ENCODE measurements at places on chromosomes 5 and 9.
A peak's percentile ranks its signal among the peaks of the same experiment; 100 is the strongest.

GRCh38 chr9:109916316-109916715 is 136.3 kb downstream of the PALM2AKAP2 start:
- no peak for DNase-seq

DNA sequence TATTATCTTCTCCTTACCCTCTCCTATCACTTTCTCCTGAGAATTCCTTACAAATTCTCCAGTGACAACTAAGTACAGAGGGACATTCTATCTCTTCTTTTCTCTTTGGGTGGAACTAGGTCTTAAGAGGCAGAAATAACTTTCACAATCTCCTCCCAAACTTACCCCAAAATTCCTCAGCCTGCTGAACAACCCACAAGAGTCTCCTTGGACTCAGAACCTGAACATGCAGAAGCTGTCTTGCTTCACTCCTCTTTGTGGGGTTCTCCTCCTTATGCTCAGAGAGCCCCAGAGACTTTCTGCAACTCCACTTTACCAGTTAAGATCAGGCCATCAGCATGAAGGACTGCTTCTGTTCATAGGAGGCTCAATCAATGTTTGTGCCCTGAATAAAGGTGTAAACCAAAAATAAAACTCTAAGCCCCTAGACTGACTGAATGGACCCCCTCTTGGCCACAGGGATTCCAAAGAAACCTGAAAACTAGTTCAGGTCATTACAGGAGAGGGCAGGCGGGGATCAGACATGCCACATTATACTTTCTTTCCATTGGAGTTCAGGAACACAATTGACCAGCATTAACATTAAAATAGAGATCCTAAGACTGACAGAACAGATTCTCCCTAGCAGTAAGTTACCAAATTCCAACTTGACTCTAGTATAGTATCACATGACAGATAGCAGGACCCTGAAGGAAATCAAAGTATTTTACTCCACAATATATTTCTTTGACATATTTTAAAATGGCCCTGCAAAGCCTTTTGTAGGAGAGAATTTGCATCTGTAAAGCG is 179.7 kb upstream of the FBXL17 start:
- no peak for DNase-seq

DNA sequence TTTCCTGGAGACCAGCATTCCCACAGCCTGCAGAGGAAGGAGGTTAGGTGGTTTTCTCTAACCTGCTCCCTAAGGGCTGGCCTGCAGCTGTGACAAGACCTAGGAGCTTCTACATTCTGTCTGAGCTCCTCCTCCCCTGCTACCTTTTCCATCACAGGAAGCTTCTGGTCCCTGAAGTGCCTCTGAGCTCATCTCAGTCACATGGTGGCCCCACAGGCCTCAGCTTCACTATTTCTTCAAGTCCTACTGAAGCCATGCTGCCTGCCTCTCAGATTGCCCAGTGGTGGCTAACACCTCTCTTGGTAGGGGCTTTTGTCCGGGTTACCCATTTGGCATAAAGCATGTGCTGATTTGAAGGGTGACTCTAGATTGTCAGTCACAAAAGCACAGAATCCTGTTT is 259.4 kb downstream of the CRB2 start:
- DNase-seq, result peak; percentile 12

DNA sequence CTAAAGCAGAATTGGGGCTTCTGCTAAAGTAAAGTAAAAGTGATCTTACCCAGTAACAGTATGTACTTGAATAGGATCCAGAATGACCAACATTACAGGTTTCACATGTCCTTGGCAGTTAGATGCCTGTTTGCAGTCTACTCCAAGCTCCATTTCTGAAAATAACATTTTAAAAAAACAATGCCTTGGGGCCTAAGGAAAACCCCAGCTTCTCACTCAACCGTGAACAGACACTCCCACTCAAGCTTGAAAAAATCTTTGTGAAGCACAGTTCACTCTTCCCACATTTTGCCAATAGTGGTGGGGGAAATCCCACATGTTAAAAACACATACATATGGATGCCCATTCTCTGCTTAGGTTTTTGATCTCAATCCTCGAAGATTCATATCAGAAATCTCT is 304.1 kb downstream of the ARRDC3 start:
- DNase-seq, result no peak

DNA sequence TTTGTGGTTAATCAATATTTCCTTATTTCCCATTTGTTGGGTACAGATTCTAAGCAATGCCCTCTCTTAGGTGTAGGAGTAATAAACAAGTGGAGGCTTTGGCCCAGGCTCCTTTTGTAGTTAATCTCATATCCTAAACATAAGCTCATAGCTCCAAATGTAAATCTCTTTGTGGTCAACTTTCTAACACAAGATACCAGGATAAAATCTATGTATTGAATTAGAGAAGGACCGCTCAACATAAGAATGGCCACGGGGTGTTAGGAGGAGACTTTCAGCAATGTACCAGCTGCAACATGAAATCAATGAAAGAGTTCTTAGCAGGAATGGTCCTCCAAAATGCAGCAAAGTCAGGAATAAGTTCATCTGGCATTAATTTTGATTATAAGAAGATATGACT is 334.5 kb upstream of the ITGA1 start:
- DNase-seq, result no peak

- DNase-seq, result peak; percentile 42
Observed at GRCh38 chr9:70411930-70412831, 2.3 kb downstream of the KLF9 start.

- DNase-seq, result no peak
Observed at GRCh38 chr5:81779125-81779915, 28.4 kb upstream of the SSBP2 start.

GRCh38 chr9:107484117-107484723 is 5.3 kb downstream of the KLF4 start:
- DNase-seq, result peak; percentile 80

DNA sequence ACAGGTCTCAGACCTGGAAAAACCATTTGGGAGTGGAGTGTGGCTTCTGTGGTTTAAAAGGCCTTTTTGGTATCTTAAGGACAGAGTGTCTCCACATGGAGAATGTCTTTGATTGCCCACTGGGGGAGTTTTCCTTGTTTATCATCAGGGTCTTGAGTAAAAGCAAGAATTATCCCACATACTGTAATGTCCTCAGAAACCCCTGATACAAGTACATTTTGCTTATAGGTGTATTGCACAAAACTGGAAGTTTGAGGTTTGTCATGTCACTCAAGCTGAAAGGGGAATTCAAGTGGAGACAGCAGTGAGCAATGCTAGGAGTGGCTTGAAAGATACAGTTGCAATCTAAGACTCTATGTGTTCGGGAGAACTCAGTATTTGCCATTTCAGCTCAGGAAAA is 62.7 kb upstream of the GRAMD2B start:
- no peak for DNase-seq

DNA sequence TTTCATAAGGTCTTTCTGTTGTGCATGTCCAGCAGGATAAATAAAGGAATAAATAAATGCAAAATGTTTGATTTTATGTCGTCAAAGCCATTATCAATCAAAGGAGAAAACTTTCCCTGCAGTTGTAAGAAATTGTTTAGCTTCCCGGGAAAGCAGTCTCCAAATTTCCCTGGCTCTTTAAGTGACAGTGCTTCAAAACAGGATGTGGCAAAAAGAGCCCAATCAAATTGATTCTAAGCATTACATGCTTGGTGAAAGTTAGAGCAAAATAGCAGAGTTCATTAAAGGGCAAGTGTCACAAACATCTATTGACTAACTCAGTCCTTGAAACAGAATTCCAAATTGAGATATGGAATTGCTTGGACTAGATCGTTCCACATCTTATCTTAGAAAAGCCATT is 704.1 kb downstream of the PRELID2 start:
- DNase-seq, result no peak

DNA sequence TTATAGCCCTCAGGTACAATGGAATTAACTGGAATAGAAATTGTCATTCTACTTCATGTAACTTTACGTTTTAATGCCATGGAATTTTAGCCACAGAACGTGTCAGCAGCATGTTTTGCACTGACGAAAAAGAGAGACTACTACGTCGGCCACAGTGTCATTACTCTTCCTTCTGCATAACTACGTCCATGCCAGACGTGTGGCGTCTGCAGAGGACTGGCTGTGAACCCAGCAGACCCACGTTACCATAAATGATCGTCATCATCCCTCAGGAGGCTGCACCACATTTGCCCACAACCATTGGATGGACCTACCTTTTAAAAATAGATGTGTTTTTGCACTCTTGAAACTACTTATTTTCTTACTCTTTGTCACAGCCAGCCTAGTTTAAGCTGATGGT is 63.8 kb upstream of the ATG10 start:
- no peak for DNase-seq

DNA sequence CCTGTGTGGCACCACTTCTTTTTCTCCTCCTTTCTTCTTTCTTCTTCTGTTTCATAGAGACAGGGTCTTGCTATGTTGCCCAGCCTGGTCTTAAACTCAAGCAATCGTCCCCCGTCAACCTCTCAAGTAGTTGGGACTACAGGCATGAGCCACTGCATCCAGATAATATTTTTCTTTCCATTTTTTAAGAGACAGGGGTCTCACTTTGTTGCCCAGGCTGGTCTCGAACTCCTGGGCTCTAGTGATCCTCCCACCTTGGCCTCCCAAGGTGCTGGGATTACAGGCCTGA is 47.4 kb upstream of the IER5L start:
- no peak for DNase-seq

DNA sequence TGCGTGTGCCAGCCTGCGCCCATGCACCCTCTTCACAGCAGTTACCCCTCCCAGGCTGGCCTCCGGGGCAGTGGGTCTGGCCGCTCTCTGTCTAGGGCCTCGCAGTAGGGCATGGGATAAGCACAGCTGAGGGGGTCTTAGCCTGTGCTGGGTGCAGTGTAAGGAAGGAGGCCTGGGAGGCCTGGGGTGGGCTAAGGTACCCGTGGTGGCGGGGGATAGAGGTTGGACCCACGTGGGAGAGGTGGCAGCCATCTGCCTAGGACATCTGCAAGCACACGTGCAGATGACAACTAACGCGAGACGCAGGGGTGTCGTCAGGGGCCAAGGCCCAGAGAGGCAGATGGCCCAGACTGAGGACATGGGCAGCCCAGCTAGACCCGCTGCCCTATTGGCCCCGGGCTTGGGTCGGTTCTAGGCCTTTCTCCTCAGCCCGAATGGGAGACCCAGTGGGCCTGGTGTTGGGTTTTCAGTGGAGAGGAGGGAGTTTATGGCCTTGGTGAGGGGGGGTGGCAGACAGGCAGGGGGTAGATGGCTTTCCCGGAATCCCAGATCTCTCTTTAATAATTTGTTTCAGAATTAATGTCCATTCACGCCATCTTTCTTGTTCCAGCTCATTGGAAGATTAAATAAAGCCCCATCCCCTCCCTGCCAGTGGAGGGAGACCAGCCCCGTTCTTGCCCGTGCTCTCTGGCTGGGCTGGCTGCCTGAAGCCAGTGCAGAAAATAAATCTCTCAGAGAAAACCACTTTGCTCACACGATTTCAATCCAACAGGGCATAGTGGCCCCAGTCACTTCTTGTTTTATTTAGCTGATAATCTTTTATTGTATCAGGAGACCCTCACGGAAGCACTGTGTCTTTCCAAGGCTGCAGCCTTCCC is 154.2 kb downstream of the GAPVD1 start:
- DNase-seq, result no peak

- no peak for DNase-seq
Observed at GRCh38 chr9:122364783-122365150, 6.1 kb upstream of the PTGS1 start.

GRCh38 chr5:138724470-138725146 is 28.6 kb upstream of the CTNNA1 start:
- peak; percentile 43 for DNase-seq

GRCh38 chr9:107404161-107404560 is 85.4 kb downstream of the KLF4 start:
- DNase-seq, result peak; percentile 19

GRCh38 chr9:70747261-70747718 is 332.8 kb upstream of the KLF9 start:
- DNase-seq, result no peak

DNA sequence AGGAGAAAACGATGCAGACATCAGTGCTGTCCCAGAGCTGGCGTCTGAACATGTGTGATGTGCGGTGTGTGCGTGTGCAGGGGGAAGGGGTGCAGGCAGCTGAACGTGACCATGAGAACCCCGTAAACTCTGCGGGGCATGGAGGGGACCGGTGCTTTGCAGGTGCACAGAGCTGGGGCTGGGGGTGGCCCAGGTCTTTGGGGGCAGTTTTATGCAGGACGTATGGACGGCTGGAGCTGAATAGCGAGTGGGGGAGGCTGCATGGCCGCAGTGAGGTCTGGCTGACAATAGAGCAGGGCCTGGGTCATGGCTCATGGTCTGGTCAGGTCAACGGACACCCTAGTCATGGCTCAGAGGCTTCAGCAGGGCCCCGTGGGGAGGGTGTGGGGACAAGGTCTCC is 3.3 kb upstream of the EXOC3 start:
- DNase-seq, result no peak

DNA sequence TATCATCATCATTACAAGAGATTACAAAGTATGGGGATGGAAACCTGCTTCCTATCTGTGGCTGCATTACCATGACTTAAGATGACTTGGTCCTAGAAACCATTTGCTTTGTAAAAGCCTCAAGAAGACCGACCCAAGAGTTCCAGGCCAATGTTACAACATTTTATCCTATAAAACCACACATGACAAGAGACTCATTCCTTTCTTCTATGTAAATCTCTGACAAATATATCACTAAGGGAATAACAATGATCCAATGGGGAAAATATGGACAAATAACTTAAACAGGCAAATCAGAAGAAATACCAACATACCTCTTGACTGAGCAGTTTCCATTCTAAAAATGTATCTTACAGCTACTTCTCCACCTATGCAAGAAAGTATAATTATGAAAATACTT is 44.3 kb upstream of the VPS13A start:
- no peak for DNase-seq

- no peak for DNase-seq
Observed at GRCh38 chr5:33330426-33330825, 110.3 kb upstream of the TARS1 start.

DNA sequence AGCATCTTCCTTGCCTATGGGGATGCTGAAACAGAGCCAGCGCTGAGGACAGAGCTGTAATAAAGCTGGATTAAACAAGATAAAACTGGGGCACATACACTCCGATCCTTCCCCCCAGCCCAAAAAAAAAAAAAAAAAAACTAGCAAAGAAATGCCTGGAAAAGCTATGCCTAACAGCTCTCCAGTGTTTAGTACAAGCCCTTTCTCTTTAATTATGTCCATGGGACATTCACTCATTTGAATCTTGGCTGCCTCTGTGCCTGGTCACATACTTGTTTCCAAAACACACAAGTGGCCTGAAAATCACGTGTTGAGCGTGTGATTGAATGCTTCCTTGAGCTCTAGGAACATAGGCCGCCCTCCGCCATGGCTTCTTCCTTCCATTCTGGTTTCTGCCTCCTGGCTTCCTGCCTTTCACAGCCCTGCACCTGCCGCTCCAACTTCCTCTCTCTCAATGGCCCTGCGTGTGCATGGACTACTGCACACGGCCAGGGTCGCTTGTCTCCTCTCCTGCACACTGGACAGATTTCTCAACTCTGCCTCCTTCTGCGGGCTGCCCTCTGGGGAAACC is 111.0 kb upstream of the RETREG1 start:
- DNase-seq, result no peak

Measured in NCI-H2171 treated with DMSO at 0.1 percent for 48 hours (cell line).